ENCODE measurements at places on chromosomes 2 and 18. TPM values are rescaled to one million over a fixed set of nuclear protein-coding genes. Genes with fewer than 3 reads are reported as not detected.
A peak's percentile ranks its signal among the peaks of the same experiment; 100 is the strongest.

SRSF7 gene
- total RNA-seq: 415 TPM

CCDC178 gene
- total RNA-seq: not detected

PSMA8 gene
- total RNA-seq: 0.93 TPM

PRKAG3 gene
- not detected for total RNA-seq

OSBPL6 gene
- 1.5 TPM for total RNA-seq

OTOF gene
- total RNA-seq: 7.2 TPM

TNFAIP6 gene
- not detected for total RNA-seq

ERICH2 gene
- total RNA-seq: not detected

- no peak for DNase-seq
Observed at GRCh38 chr2:237278568-237278967, 135.4 kb downstream of the COL6A3 start.

DNA sequence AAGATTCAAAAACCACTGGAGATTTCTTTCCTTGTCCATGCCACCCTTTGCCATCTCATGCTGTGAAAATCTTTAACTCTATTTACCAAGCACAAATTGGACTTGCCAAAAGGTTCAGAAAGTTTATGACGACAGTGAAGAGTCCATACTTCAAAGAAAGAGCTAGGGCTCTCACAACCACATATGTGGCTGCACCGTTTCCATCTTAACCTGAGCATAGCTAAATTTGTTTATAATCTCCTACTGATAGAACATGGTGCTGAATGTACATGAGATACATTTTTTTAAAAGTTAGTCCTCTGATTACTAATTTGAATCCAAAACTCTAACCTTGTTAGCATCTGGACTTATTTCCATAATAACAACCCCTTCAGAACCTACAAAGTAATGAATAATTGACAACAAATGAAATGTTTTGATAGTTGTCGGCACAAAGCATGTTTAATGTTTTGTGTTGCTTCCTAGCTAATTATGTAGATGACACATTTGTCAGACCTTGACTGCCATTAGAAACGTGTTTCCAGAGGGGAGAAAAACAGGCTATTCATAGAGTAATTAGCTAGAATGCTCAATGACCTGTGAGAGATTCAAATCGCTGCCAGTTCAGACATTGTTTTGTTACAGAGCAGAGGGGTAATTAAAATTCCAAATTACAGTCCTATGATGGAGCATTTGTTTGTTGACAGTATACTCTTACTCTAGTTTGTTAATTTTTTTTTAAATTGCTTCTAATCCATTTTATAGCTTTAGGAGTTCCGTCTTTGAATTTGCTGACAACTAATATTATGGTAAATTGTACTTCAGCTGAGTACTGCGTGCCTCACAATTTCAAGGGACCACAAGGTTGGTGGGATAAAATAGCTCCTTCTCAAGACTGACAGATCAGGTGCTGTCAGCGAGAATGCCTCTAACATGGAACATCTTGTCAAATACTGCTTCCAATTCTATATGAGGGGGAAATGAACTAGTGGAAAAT lies 31.8 kb downstream of the ARHGAP15 start:
- no peak for DNase-seq

- DNase-seq: no peak
Observed at GRCh38 chr18:46832849-46833248, 76.0 kb upstream of the ST8SIA5 start.

GRCh38 chr18:32358075-32358474 lies 112.6 kb downstream of the GAREM1 start:
- no peak for DNase-seq

GRCh38 chr2:55859875-55860274 lies 63.7 kb downstream of the EFEMP1 start:
- no peak for DNase-seq

DNA sequence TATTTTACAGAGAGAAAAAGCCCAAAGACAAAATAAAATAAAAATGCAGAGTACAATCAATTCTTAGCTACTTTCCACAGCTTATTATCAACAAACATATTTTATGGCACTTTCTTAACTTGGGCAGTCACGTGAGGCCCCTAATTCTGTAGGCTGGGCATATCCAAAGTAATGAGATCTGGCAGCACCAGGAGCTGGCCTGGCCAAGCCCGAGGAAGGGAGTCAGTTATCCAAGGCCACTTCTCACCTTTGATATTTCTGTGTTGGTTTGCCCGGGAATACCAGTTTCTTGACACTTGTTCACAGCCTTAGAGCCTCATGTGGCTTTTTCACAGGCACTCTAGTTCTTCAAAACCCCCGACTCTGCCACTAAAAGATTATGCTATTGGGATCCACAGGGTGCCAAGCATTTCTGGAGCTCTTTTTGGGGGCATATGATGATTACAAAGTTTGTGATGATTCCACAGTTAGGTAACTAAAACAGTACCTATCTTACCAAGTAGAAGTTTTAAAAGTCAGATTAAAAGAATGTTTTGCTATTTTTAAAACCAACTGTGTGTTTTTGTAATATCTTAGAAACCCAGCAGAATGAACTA lies 90.4 kb downstream of the MEP1B start:
- no peak for DNase-seq

- DNase-seq: no peak
Observed at GRCh38 chr2:8885449-8886201, 48.2 kb upstream of the KIDINS220 start.

DNA sequence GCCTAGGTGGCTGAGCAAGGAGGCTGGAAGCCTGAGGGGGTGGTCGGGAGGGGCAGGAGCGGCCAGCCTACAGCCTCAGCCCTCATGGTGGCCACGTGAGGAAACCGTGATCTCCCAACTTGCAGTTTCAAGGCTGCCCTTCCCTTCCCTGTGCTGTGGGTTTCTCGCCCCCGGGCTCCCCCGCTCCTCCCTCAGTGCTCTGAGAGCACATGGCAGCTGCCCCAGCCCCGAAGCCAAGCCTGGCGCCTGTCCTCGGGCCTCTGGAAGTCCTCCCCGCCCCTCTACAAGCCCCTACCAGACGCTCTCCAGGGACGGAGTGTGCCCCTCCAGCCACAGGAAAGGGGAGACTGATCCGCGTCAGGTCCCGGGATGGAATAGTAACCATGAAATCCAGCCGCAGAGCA lies 586 bp upstream of the ANKRD23 start:
- DNase-seq: no peak

DNA sequence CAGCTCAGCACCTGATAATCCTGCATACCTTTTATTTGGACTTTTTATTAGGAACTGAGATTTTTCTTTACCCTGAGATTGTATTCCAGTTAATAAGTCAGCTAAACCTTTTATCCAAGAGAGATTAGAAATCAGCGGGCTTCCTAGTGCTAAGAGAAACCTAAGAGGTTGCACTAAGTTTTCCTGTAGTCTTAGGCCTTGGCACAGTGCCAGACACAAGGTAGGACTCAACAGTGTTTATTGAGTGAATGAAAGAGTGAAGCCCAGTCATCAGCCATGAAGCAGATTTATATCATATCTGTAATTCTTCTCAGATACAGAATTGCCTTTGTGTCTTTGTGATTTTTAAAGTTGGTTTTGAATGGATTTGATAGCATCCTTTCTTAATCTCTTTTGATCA lies 13.6 kb downstream of the OTX1 start:
- DNase-seq: no peak

DNA sequence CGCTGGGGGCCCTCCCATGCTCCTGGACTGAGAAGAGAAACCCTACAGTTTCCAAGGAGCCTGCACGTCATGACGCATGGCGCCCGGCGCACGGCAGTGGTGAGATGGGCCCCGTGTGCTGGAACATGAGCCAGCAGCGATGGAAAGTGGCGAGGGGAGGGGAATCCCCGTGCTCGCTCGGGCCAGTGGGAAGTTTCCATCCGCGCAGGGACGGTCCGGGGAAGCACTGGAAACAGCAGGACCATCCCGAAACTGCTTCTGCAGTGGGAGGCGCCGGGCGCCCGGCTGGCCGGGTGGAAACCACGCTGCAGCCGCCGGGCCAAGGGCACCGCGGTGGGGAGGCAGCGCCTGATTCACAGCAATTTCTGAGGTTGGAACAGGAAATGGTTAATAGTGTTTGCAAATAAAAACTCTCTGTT lies 4.9 kb upstream of the PDCD1 start:
- DNase-seq: peak; percentile 86

GRCh38 chr2:179814050-179814449 lies 47.4 kb downstream of the ZNF385B start:
- DNase-seq: no peak

DNA sequence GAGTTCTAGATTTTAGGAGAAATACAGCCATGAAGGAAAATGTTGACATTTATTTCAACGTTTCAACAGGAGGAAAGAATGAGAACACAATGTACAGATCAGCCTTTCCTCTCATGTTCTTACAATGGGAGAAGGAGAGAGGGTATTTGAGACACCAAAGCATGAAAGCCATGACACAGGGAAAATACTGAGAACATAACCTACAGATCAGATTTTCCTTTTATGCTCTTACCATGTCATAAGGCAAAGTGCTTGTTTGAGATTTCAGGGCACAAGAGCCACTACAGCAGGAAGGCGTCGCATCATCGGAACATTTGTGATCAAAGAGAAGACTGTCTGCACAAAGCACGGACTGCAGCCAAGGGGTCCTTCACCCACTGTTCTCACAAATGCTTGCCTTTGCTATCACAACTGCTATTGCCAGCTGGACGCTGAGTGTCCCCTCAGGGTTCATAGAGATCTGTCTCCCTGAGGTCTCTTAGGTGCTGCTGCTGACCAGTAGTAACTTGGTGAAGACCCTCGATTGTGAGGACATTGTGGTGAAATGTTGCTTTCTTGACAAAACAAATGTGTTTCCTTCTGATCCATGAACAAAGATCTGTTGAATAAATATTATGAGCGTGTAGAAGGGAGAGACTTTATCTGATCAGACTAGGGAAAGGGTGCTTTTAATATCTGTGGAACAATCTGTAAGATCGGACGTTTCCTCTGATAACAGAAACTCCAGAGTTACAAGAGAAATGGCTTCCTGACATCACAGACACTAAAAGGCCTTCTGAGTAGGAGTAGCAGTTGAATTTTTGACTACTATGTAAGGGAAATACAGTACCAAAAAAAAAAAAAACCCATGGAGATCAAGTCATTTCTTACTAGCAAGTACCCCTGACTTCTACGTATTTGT lies 6.4 kb upstream of the IL1RL1 start:
- peak; percentile 66 for DNase-seq

GRCh38 chr2:232281858-232282507 lies 96.6 kb upstream of the ALPP start:
- DNase-seq: no peak

GRCh38 chr2:216636551-216637450 lies 3.6 kb downstream of the IGFBP2 start:
- DNase-seq: no peak

DNA sequence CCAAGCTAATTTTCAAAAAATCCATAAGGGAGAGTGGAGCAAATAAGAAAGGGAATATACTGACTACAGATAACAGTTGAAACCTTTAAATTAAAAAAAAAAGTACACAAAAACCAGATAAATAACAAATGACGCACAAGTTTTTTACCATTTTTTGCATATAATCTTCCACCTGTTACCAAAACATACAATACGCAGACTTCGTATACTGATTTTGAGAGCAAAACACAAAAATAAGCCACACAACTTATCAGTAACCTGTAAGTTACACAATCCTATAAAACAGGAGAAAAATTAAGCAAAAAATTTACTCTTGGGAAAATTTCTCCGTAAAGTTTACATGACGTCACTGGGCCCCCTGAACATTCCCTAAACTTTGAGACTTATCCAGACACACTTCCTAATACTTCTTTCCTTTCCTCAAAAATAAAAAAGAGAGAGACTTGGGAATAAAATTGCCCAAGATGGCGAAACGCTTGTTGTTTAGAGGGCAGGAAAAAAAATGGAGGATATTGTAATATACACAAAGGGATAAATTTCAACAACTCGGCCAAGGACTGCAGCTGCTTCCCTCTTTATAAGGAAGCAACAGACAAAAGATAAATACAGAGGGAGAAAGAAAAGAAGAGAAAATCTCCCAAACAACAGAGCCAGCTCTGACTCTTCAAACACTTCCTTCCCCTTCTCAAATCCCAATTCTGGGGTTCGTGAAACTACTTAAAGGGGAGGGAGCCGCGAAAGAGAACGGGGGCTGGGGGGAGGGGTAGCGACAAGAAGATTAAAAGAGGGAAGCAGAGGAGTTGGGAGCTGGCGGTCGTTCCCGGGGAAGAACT lies 1.6 kb downstream of the BAZ2B start:
- DNase-seq: no peak

- no peak for DNase-seq
Observed at GRCh38 chr2:58904095-58904494, 663.0 kb upstream of the FANCL start.

GRCh38 chr18:60417946-60418345 lies 45.4 kb upstream of the MC4R start:
- DNase-seq: no peak

DNA sequence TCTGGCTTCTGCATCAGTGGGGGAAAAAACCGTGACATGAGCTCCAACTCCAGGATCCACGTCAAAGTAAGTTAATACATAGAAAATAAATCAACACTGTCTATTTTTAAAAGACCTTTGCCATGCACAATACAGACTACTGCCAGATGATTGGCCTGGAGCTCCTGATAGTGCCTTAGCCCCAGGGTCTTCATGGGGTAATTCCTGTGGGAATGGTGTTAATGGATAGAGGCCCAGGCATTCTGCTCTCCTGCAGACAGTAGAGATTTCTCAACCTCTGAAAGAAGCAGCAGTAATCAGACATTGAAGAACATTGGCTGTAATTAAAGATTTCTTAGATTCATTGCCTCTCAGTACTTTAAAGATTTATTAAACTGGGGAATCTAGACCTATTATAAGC lies 4.3 kb upstream of the PLCL1 start:
- no peak for DNase-seq

GRCh38 chr2:161839926-161840325 lies 215.7 kb downstream of the SLC4A10 start:
- no peak for DNase-seq

Measured in activated CD4-positive, alpha-beta T cell treated with anti-CD3 and anti-CD28 coated beads, Interleukin-2, amount 10 ng/mL, durations not matched to agents 24 days and 14 days (primary cell).